ENCODE measurements at places on chromosomes 1 and 21.

GRCh38 chr1:84883286-84883685 is 9.7 kb downstream of the LPAR3 start:
- DNase-seq: no peak

DNA sequence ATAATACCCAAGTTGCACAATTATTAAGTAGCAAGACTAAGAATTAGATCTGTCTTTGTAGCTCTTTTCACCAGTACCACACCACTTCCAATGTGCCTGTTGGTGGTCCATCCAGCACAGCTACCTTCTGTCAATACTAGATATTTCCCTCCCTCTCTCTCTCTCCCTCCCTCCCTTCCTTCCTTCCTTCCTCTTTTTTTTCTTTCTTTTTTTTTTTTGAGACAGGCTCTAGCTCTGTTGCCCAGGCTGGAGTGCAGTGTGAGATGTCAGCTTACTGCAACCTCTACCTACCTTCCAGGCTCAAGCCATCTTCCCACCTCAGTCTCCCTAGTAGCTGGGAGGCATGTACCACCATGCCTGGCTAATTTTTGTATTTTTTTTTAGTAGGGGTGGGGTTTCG is 21.1 kb downstream of the KPNA6 start:
- no peak for DNase-seq

- DNase-seq: no peak
Measured at GRCh38 chr21:41808094-41808493, 41.2 kb upstream of the RIPK4 start.

DNA sequence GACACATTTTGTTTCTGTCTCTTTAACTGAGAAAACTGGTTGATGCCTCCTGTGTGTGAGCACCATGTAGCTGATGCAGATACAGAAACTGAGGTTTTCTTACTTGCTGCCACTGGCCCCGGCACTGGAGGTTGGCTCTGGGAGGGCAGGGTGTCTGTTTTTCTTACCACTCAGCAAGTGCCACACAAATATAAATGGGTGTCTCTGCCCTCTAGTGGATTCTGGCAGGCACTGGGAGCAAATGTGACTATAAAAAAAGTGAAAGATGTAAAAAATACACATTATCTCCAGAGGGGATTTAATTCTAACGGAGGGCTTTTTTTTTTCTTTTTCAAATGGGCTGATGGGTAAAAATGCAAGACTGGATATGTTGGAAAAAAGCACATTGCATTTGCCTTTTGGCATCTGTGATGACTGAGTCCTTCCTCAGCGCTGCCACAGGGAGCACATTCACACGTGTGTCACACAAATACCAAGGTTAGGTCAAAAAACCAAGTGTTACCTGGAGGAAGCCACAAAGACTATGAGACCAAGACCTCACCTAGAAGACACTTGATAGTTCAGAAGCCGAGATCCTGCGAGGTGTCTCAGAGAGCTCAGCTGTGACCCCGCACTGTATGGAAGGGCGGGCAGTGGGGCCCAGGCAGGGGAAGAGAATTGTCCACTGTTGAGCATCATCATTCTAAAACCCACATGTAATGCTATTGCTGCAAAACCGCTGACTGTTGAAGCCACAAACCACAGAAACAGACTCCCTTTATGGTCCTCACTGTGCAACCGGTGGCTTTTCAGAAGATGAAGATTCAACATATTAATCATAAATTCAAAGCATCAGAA is 18.9 kb downstream of the PGBD2 start:
- DNase-seq: peak; percentile 72

DNA sequence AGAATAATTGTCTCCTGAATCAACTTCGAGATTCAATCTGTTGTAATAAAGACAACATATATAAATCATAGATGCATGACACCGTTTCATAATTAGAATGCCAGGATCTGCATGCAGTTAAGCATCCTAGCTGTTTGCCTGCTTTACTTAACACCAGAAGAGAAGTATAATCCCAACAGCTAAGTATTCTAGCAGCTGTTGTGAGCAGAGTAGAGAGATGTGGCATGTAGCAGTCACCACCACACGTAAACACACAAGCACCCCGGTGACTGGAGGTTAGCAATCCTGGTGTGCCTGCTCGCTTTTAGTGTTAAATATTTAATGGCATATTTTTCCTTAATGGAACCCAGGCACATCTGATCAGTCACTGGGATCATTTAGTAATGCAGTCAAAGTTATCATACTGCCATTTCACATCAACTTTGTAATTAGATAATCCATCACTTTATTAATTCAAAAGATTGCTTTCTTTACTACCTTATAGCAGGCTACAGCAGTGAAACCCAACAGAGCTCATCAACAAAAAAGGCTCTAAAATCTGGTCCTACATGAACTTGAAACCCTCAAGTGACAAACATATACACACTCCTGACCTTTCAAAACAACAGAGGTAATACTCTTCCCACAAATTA is 187.9 kb downstream of the SMYD3 start:
- no peak for DNase-seq

DNA sequence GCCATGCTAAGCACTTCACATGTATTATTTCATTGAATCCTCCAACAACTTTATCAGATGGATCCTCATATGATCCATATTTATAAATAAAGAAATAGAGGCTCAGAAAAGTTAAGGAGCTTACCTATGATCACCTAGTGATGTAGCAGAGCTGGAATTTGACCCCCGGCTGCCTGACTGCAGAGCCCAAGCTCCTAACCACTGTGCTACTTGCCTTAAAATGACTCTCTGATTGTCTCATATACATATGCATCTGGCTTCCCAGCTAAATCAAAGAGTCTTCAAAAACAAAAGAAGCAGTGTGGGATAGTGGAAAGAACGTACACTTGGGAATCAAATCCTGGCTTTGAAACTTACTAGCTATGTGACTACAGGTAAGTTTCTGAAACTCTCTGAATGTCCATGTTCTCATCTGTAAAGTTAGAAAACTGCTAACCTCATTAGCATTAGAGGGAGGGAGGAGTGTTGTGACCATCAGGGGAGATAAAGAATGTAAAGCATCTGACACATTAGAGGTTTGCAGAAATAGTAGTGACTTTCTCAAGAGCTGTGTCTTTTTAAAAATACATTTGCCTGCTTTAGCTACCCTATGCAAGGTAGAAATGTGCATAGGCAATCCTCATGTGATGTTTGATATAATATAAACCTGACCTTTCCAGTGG is 67.2 kb upstream of the BARHL2 start:
- no peak for DNase-seq

All from Right ventricle myocardium inferior (tissue), 1 donor.